HepG2 (cell line): ENCODE measurements at places on chromosomes 12 and 14. TPM values are rescaled to one million over a fixed set of nuclear protein-coding genes. Genes with fewer than 3 reads are reported as not detected.

PAPLN gene
- total RNA-seq: not detected in 2 replicates

ESYT1 gene
- 30.1 and 66.9 TPM in 2 replicates for total RNA-seq

TMEM132C gene
- total RNA-seq: not detected in 2 replicates

ZNF10 gene
- 6.5 and 8.9 TPM in 2 replicates for total RNA-seq

KRT71 gene
- not detected in 2 replicates for total RNA-seq

NFATC4 gene
- total RNA-seq: 0.04 TPM in 1 of 2 replicates, not detected in the other

NANOG gene
- total RNA-seq: 0.24 TPM in 1 of 2 replicates, not detected in the other

ACSM4 gene
- total RNA-seq: not detected in 2 replicates

ADAMTS20 gene
- total RNA-seq: not detected in 2 replicates

PPP1R36 gene
- total RNA-seq: 0.11 TPM in 1 of 2 replicates, not detected in the other

TAS2R19 gene
- 0.88 and 5.3 TPM in 2 replicates for total RNA-seq

MYF6 gene
- total RNA-seq: not detected in 2 replicates

CLEC14A gene
- total RNA-seq: not detected in 2 replicates

HOXC6 gene
- not detected in 2 replicates for total RNA-seq

MIP gene
- total RNA-seq: not detected in 2 replicates

TDRD9 gene
- not detected in 2 replicates for total RNA-seq

MIPOL1 gene
- 34.2 and 35.2 TPM in 2 replicates for total RNA-seq

DNA sequence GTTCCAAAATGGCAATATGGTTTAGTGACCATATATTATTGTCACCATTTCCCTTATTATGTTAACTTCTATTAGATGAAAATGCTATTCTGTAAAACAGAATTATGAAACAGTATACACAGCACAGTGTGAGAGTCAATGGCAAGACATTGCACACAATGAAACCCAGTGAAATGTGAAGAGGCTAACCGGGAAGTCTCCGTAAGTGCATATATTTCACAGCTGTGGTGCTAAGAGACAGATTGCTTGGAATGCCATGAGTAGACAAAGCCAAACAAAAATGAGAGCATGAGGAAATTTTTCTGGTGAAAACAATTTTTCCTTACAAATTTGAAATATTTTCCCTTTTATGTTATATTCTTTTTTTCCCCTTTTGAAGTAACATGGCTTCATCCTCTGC lies 49.4 kb downstream of the DYRK2 start:
- no peak for DNase-seq

- DNase-seq: no peak
Measured at GRCh38 chr14:97777622-97778355, 980.6 kb downstream of the VRK1 start.

DNA sequence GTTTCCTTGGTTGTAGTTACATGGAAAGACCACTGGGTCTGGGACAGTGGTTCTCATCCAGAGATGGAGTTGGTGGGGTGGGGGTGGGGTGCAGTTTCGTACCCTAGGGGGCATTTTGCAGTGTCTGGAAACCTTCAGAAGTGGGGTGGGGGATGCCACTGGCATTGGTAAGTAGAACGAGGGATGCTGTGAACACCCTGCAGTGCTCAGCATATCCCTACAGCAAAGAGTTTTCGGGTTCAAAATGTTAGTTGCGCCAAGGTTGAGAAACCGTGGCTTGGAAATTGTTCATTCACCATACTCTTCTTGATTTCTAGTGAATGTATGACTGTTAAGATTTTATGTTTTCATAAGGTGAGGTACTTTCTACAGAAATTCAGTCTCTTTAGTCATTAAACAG lies 28.7 kb downstream of the TRAF3 start:
- no peak for DNase-seq

DNA sequence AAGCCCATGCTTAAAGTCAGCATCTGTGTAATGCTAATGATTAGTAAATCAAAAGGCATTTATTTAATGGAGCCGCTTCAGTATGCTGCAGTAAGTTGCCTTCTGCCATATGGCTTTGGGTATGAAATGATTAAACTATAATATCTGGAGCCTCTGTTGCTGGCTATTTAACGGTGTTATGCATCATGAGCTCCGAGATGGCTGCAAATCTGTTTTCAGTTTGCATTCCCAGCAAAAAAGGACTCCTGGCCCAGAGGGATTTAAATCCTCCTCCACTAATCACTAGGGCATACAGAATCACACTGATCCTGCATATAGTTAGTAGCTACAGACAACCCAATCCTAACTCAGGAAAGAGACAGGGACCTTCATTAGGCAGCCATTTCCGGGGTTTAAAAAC lies 171.5 kb upstream of the EEA1 start:
- no peak for DNase-seq

- DNase-seq: peak; percentile 34
Measured at GRCh38 chr12:5442251-5443006, 10.5 kb downstream of the NTF3 start.

DNA sequence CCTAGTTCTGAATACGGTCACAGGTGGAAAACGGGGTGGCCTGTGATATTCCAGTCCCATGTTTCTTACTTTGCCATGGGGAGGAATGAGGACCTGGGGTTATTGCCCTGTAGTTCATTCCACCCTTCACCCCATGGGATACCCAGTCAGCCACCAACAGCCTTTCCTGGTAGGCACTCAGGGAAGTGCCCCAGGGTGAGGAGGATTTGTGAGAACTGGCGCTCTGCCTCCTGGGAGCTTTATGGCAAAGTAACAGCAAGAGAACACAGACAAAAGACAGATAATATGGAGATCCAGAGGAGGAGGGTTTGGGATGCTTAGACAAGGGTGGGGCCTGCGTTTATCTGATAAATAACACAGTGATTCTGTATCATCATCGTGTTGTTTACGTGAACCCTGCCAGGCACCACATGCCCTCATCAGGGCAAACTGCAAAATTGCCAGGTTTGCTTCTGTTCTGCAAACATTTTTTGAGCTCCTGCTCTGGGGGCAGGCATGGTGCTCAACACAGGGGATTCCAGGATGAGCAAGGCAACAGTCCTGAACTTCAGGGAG lies 223.5 kb downstream of the SLC41A2 start:
- DNase-seq: no peak

GRCh38 chr12:70309348-70309747 lies 56.7 kb upstream of the KCNMB4 start:
- DNase-seq: no peak

DNA sequence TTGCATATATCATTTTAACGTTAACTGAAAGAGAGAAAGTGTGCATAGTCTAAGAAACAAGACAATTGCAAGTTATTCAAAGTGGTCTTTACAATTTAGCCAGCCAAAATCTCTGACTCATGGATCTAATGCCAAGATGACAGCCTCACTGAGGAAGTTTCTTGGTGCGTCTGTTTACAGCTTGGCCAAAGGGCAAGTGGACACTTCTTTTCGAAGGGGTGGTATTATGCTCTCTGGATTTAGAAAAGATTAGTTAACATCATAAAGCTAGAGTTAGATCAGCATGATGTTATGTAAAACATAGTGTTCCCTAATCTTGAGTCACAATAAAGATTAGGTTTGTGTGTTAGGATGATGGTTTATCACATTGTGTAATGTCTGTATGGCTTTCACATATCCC lies 51.5 kb upstream of the SLC2A13 start:
- no peak for DNase-seq

- DNase-seq: peak; percentile 96
Measured at GRCh38 chr14:75711796-75712211, 50.8 kb downstream of the TTLL5 start.

- DNase-seq: no peak
Measured at GRCh38 chr14:32666308-32666707, 272.4 kb upstream of the NPAS3 start.

DNA sequence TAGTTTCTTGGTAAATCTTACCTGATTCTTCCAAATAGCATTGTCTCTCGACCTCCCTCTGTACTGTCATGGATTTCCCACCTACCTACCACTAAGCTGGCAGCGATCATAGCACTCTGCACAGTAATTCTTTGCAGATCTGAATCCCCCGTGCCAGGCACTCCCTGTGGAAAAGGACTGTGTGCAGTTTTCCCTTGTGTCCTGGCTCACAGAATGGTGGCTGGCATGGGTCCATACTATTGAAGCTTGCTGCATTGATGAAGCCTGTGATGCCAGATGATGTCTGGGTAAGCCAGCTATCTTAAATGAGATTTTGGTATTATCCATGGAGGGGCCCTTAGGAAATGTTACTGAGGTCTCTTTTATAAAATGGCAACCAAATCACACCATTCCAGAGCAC lies 135.7 kb downstream of the RPAP3 start:
- DNase-seq: no peak

DNA sequence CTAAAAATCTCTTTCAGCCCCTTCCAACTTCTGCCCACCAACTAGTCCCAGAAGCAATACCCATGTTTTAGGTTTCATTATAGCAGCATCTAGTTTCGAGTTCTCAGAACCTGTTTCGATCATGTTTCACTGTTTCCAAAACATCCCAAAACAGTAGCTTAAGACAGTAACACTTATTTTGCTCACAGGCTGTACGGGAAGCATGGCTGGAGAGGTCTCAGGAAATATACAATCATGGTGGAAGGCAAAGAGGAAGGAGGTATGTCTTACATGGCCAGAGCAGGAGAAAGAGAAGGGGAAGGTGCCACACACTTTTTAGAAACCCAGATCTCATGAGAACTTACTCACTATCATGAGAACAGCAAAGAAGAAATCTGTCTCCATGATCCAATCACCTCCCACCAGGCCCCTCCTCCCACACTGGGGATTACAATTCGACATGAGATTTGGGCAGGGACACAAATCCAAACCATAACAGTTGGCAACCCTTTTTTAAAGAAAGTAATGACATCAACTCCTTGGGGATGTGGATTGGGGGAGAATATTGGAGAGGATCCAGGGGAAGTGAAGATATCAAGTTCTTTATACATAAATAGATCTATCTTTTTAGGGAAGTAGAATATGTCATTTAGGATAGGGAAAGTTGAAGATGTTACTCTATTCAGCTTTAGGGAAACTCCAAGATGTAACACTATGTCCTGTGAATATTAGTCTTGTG lies 269.9 kb upstream of the PLEKHG7 start:
- no peak for DNase-seq

DNA sequence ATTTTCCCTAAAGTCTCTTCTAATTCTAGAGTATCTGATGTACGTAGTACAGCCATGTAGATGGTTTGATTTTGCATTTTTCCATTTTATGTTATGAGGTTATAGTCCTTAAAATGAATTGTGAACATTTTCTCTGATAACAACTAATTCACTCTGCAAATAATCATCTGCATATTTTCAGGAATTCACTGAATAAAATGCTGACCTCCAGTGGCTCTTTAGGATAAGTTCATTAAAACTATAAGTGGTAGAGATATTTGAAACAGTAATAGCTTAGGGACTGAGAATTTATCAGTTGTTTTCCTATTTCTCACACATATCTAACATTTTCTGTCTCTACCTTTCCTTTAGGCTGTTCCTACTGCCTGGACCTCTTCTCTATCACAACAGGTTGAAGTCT lies 4.4 kb downstream of the MSRB3 start:
- DNase-seq: no peak

DNA sequence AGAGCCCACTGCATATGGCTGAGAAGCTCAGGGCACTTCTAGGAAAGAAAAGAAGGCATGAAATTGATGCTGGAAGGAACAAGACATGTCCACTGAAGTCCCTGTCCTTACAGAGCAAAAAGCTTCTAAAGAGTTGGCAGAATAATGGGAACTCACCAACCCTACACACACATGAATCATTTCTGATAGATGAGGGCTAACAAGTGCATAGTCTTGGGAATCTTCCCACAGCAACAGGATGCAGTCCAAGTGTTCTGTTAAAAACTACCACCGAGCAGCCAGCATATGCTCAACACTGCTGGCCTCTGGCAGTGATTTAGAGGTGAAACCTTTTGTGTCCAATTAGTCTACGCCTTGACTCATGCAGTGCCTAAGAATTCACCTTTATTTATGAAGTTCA lies 44.8 kb downstream of the RHOJ start:
- DNase-seq: no peak

GRCh38 chr12:53466640-53467039 lies 14.7 kb downstream of the PCBP2 start:
- DNase-seq: no peak

GRCh38 chr14:99572173-99572999 lies 31.6 kb downstream of the CCDC85C start:
- DNase-seq: no peak

DNA sequence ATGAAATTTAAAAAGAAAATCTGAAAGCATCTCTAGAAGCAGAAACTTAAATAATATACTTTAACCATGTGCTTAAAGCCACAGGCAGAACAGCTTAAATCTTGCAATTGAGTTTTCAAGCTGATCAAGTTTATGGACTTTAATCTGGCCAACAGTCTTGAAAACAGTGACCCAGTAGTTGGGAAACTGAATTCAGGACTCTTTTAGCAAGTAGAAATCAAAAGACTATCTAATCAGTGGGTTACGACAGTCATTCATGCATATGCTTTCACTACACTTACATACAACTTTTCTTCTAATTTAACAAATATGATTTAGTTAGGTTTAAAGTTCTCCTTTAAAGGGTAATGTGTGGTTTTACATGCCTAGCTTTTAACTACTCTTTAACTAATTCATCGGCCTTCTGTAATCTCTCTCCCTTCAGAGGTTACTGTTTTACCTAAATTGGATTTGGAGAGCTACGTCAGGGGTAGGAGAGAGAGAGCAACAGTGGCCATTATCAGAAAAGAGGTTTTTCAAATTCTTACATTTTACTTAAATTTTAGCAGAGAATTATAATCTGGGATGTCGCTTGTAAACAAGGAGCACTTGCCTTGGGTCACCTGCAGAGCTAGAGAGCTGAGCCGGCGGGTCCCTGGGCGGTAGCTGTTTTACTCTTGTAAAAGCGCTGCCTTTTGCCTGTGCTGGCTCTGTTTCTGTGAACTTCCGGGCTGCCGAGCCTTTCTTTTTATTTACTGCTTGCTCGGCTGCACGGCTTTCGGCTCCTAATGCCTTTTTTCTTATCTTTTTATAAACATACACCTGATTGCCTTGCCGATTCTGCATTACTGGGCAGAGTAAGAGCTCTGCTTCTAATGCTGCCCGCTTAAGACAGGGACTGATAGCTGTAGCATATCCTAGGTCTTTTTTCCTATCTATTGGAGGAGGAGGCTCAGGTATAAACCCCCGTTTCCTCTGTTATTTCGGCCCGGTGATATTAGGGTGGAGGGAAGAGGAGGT lies 17.4 kb upstream of the LYZ start:
- no peak for DNase-seq

DNA sequence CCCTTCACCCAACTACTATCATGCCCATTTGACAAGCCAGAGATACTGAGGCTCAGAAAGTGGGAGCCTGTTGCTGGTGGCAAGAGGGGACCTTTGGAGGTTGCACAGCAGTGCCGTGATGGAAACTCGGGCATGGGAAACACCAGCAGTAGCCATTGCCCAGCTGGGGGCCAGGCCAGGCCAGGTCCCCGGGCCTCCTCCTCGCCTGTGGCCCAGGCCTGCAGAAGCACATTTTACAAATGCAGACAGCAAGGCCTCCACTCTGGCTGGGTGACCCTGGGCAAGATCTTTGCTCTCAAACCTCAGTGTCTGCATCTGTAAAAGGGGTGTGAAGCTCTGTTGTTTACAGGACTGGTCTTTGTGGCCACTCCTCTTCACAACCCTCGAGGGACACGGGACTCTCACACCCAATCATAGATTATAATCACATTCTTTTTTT lies 4.5 kb upstream of the SH2B3 start:
- no peak for DNase-seq

- DNase-seq: peak; percentile 50
Measured at GRCh38 chr14:54659365-54659764, 92.4 kb downstream of the SAMD4A start.
